NCI-H187 (cell line): ENCODE measurements at places on chromosomes 2 and 18.

DNA sequence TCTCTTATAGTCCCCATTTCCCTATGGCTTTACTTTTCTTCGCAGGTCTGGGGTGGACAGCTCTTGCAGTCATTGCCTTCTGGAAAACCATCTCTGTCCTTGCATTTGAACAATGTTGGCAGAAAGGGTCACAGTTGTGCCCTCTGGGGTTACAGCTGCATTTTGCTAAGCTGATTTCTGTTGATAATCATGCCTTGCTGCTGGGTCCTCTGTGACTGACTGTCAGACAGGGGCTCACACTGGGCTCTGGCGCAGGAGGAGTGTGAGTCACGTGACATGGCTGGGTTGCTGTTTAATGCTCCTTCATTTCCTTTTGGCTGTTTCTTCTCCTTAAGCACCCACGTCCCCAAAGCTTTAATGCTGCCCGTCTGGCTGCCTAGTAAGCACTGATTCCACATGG lies 196.6 kb upstream of the LHCGR start:
- DNase-seq = no peak

DNA sequence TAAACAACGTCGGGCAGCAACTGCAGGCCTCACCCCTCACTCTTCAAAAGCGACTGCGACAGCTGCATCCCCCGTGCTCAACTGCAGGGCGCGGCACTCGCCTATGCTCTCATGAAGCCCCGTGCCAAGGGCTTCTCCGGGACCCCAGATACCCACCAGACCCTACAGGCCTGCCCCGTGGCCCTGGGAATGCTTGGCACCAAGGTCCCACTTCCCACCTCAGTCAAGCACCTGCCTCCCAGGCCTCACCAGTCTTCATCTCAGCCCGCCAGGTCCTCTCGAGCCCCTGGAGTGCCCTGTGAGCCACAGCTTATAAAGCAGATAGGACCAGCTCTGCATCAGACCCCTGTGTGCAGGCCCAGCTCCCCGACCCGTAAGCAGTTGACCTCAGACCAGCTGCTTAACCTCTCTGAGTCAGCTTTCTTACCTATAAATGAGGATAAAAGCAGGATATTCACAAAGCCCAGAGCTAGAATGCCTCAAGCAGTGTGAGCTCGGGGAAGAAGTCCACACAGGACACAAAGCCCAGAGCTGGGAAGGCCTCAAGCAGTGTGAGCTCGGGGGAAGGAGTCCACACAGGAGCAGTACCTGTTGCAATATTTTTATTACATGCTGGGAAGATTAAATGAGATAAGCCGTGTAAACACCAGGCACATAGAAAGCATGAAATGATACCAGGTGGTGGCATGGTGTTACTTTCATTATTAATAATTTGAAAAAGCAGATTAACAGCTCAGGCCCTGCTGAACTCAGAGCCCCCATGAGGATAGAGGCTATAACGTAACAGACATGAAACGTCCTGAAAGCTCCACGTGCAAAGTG lies 96.9 kb downstream of the HDAC4 start:
- no peak for DNase-seq

GRCh38 chr18:11750581-11751310 lies 61.7 kb downstream of the GNAL start:
- no peak for DNase-seq

DNA sequence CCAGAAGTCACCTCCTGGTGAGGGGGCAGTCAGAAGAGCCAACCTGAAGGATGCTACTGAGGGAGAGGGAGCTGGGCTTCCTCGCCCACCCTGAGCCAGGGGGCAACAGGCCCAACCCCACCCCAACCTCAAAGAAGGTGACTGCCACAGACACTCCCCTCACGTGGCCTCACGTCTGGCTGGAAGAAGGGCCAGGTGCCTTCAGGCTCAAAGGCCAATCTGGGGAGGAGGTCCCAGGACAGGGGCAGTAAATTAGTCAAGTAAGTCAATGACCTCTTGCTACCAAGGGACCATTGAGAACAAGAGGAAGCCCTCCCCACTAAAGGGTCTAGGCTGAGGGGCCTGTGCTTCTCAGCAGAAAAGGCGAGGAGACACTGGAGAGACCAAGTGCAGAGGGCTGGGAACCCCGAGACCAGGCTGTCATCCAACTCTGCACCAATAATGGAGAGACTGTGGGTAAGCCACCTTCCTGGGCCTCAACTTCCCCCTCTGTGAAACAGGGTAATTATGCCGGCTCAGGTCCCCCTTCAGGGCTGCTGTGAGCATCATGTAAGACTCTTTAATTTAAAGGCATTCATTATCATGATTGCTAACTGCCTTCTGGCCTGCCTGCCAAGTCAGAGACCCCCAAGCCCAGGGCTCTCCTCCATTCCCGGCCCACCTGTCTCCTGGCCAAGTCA lies 20.2 kb upstream of the TNS1 start:
- no peak for DNase-seq

DNA sequence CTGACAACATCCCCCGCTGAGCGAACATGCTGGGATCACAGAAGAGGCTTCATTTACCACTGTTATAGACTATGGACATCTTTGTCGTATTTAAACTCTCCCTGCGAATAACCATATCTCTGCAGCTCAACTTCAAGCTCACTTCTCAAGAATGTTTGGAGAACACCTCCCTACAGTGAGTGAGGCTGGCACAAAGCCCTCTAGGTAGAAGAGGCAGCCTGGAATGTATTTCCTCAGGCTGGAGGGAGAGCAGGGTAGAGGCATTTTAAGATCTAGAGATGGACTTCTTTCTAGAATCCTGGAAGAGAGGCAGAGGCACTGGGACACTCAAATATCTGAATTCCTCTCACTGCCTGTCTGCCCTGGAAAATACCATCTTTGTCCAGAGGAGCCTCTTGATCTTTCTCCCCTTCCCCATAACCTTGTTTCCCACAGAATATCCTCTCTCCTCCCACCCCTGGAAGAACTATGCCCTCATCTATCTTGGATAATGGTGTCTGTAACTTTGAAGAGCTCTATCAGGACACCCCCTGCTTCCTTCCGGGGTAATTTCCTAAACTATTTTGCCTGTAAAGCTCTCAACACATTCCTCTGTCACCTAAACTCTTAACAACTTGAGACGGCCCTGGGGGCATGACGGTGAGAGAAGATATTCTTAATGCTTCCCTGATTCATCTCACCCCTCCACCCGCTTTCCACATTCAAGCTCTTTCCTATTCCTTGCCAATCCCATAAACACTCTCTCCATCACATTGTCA lies 2.4 kb upstream of the ANTXR1 start:
- no peak for DNase-seq

GRCh38 chr18:54360406-54360805 lies 2.7 kb downstream of the C18orf54 start:
- no peak for DNase-seq

DNA sequence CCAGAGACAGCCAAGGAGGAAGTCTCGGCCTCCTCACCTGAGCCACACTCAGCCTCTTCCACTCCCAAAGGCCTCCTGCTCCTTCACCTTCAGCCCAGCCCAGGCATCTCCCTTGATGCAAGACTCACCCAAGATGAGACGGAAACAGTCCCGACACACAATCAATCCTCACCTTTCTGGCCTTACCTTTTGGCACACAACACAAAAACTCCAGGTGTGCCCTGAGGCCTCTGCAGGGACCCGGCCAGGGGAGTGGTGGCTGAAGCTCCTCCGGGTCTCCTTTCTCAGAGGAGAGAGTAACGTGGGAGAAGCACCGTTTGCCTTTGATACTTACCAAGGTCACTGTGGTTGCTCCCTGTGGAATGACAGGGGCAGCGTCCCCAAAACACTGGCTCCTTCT lies 23.8 kb upstream of the EFHD1 start:
- DNase-seq = no peak

- no peak for DNase-seq
Measured at GRCh38 chr2:14633061-14633460, 544 bp downstream of the LRATD1 start.

- DNase-seq = no peak
Measured at GRCh38 chr18:13246591-13246990, 28.0 kb downstream of the LDLRAD4 start.

- DNase-seq = no peak
Measured at GRCh38 chr2:27954771-27955383, 64.3 kb downstream of the BABAM2 start.

GRCh38 chr2:49687918-49688317 lies 533.6 kb upstream of the FSHR start:
- DNase-seq = no peak

GRCh38 chr18:4578449-4578848 lies 123.3 kb upstream of the DLGAP1 start:
- no peak for DNase-seq

- DNase-seq = no peak
Measured at GRCh38 chr2:75616406-75616805, 30.2 kb upstream of the MRPL19 start.

- no peak for DNase-seq
Measured at GRCh38 chr2:2590841-2591541, 259.9 kb upstream of the MYT1L start.

DNA sequence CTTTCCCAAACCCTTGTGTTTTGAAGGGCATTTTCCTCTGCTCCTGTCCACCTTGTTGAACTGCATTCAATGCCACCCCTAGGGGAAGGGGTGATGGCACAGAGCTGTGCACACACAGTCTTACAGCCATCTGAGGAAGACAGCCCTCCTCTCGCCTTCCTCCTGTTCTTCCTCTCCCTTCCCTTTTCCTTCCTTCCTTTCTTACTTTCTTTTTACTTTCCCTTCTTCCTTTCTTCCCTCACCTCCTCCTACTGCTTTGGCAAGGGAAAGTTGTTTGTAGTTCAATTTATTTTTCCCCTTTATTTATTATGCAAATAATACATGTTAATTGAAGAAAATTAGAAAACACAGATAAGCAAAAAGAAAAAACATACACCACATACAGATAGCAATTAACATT lies 99.4 kb downstream of the CDH20 start:
- DNase-seq = no peak

DNA sequence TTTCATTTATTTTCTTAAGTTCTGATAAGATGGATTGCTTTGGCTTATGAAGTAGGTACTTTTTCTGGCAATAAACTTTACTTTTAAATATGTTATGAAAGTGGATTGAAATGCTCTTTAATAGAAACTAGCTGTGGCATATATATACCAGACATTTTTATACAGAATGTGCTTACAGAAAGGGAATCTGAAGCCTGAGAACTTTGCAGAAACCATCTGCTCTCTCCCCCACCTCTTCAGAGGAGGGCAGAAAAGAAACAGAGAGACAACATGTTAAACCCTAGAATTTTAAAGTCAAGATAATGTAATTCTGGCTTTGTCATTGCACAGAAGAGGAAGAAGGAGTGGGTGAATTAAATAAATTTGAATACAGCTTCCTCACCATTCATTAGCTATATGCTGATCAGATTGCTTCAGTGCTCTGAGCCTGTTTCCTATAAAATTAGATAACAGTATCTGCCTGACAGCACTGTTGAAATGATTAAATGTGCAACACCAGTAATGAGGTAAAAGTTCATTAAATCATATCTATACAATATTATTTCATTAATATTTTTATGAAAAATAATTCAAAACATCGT lies 247.3 kb downstream of the CNTNAP5 start:
- no peak for DNase-seq

- DNase-seq = no peak
Measured at GRCh38 chr18:65423776-65424175, 327.0 kb upstream of the CDH7 start.

- DNase-seq = no peak
Measured at GRCh38 chr2:162324953-162325352, 6.5 kb upstream of the IFIH1 start.

DNA sequence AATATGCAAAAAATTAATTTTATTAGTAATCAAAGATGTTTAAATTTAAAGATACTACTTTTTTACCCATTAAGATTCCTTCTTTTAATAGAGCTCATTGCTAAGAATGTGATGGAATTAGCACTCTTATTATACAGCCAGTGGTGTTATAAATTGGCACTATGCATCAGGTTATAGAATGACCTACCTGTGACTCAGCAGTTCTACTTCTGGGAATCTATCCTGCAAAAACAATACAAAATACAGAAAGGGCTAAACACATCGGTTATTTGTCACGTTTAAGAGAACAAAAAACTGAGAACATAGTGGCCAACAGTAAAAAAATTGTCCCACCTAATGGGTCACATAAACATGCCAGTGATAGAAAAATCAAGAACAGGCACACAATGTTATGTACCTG lies 9.4 kb upstream of the ADD2 start:
- DNase-seq = no peak

GRCh38 chr2:137951586-137951985 lies 12.7 kb upstream of the HNMT start:
- no peak for DNase-seq

- no peak for DNase-seq
Measured at GRCh38 chr2:176742271-176742670, 470.3 kb upstream of the HNRNPA3 start.

GRCh38 chr2:174332217-174332963 lies 2.4 kb upstream of the SP9 start:
- no peak for DNase-seq

DNA sequence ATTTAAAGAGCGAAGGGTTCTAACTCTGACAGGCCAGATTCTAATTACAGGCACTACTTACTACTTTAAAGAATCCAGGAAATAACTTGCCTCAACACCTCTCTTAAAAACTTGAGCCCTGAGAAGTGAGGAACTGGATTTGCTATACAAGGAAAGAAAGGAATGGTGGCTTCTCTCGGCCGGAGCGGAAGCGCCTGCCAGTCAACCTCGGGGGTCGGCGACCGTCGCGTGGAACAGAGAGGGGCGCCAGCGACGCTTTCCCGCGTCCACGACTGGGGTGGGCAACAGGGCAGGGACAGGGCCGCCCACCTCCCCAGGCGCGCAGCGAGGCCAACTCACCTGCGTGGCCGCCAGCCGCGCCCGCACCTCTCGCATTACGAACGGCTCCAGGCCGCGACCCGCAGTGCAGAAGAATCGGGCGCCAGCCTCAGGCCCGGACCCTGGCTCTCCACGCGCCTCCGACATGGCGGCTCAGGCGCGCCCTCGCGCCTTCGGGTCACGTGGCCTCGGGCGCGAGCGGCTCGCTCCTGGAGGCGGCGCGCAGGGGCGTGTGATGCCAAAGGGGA lies at the start of gene THUMPD2:
TSS of gene THUMPD2 (minus strand) at position 484 of the 566 bp plus-strand sequence. CDS start at position 465, 19 bp downstream.
- DNase-seq = peak; percentile 68

DNA sequence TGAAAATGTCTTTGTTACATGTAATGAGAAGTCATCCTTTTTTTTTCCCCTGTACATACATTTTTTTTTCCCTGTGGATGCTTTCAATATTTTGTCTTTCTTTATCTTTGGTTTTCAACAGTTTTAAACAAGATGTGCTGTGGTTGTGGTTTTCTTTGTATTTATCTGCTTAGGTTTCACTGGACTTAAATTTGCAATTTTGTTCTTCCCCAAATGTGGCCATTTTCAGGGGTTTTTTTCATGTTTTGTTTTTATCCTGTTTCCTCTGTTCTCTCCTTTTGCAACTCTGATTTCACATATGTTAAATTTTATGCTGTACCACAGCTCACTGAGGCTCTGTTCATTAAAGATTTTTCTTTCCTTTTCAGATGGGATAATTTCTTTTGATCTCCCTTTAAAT lies 41.7 kb downstream of the GALNT1 start:
- no peak for DNase-seq

DNA sequence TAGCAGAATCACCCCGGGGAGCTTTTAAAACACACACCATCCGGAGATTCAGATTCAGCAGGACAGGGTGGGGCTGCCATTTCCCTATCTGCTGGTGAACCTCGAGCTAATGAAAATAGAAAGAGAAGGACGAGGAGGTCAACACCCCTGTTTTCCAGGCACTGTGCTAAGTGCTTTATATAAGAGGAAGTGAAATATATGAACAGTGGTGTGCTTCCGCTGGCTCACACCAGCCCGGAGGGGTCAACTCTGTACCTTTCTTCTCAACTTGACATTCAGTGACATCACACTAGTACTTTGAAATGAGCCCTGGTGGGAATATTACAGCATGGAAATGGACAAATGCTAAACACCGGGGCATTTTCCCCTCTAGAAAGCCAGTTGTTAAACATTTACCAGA lies 108.3 kb upstream of the LTBP1 start:
- DNase-seq = no peak

- peak; percentile 83 for DNase-seq
Measured at GRCh38 chr18:32158108-32158624, 31.7 kb upstream of the MEP1B start.
